H9 (cell line): ENCODE measurements at places on chromosomes 12 and 14. TPM values are rescaled to one million over a fixed set of nuclear protein-coding genes. Genes with fewer than 3 reads are reported as not detected.

- no peak for DNase-seq
- no peak overlapping the region for H3K27ac ChIP-seq
- no peak overlapping the region for H3K4me3 ChIP-seq
- H3K4me1 ChIP-seq = no peaks in the 10 kb centered on the region
- H3K27me3 ChIP-seq = no peaks in the 10 kb centered on the region
Measured at GRCh38 chr12:20868277-20868676, 57.8 kb downstream of the SLCO1B3 start.

DNA sequence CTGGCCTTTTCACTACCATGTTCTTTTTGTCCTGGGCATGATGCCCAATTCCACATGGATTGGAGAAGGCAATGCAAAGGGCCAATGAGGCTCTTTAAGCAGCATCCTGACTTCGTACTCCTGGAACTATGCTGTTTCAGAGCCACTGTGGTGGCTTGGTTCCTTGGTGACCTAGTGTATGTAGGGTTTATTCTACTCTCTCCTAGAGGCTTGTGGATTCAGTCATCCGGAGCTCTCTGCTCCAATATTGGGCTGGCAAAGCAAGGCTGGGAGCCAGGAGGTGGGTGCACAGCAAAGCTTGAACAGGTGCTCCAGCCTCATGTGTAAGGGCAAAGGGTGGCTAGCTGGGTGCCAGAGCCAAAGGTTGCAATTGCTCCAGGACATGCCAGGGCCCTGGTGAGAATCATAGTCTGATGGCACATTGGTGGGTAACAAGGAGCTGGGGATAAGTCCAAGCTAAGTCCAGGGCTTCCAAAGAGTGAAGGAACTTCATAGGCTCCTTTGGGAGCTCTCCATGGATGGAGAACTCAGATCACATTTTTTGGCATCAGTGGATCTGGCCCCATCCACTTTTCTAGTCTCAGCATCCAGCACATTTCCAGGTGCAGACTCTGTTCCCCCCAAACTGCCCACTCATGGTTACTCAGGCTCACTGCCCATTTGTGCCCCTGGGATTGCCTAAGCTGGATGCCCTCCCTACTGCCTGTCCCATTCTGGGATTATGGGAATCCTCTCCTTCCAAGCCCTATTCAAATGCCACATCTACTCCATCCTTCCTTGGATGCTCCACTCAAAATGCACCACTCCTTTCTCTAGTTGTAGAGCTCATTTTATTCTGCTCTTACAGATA is 253.9 kb downstream of the EMP1 start:
- no peaks in the 10 kb centered on the region for H3K4me1 ChIP-seq
- H3K27me3 ChIP-seq = no peaks in the 10 kb centered on the region
- no peak overlapping the region for H3K27ac ChIP-seq
- H3K4me3 ChIP-seq = no peak overlapping the region
- H3K36me3 ChIP-seq = no peaks in the 10 kb centered on the region

GRCh38 chr14:90692061-90692460 is 124.2 kb downstream of the TTC7B start:
- H3K4me1 ChIP-seq = no peaks in the 10 kb centered on the region
- no peak overlapping the region for H3K4me3 ChIP-seq
- DNase-seq = no peak
- H3K36me3 ChIP-seq = 0 out of 2 replicates have a peak, but pooled peaks cover 5% of the 10 kb centered on the region
- H3K27me3 ChIP-seq = no peaks in the 10 kb centered on the region

DNA sequence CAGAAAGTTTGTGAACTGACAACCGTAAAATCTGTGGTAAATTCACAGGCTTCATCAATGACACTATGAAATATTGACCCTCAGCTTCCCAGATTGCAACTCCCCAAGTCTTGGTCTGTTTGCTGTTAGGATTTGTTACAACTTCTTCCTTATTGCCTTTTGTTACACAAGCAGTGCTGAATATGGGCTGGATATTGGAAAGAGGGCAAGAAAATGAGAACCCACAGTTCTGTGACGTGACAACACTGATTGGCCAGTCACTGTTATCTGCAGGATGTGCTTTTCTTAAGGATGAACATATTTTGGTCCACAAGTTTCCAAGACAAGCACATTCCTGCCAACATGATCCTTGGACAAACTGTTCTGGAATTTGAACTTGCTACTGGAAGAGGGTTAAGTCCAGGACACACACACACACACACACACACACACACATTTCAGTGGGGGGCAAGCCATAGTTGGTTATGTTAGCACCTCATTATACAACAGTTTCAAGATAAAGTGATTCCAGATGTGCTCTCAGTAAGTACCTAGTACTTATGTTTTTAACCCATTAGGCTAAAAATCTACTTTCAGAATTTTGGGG is 16.6 kb upstream of the SLC38A2 start:
- no peak overlapping the region for H3K4me3 ChIP-seq
- no peak for DNase-seq
- H3K27ac ChIP-seq = no peak overlapping the region
- H3K4me1 ChIP-seq = peaks cover 14% of the 10 kb centered on the region
- H3K27me3 ChIP-seq = no peaks in the 10 kb centered on the region
- H3K36me3 ChIP-seq = peaks cover 32% of the 10 kb centered on the region

- H3K4me3 ChIP-seq = no peak overlapping the region
- H3K4me1 ChIP-seq = no peaks in the 10 kb centered on the region
- no peak for DNase-seq
- H3K36me3 ChIP-seq = no peaks in the 10 kb centered on the region
Measured at GRCh38 chr12:21907948-21908837, 33.0 kb downstream of the ABCC9 start.

DNA sequence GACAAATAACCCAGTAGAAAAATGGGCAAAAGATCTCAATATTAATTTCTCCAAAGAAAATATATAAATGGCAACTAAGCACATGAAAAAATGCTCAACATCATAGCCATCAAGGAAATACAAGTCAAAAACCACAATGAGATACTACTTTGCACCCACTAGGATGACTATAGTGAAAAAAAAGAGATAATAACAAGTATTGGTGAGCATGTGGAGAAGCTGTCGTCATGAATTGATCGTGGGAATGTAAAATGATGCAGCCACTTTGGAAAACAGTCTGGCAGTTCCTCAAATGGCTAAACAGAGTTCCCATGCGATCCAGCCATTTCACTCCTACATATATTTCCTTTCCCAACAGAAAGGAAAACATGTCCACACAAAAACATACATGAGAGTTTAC is 18.1 kb downstream of the JDP2 start:
- H3K27me3 ChIP-seq = no peaks in the 10 kb centered on the region
- H3K27ac ChIP-seq = no peak overlapping the region
- H3K4me3 ChIP-seq = no peak overlapping the region
- DNase-seq = no peak
- no peaks in the 10 kb centered on the region; the same call in 1 of the 2 replicates for H3K4me1 ChIP-seq

DNA sequence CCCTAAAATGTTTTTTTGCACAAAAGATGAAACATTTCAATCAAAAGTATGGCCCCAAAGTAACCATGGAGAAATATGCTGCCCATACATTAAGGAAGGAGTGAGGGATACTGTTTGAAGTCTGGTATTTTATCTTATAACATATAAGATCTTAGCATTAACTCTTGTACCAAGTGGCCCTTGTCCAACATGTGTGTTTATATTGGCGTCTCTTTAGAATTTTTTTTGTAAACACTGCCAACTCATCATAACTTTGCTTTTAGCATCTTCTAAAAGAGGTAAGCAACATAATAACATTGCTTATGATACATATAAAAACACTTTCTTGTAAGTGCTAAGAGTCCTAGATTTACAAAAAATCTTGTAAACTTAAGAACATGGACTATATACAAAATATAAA is 419.7 kb downstream of the ADAMTS20 start:
- H3K4me3 ChIP-seq = no peak overlapping the region
- H3K36me3 ChIP-seq = 0 out of 3 replicates have a peak, but pooled peaks cover 2% of the 10 kb centered on the region
- no peaks in the 10 kb centered on the region for H3K4me1 ChIP-seq
- H3K27ac ChIP-seq = no peak overlapping the region
- H3K27me3 ChIP-seq = no peaks in the 10 kb centered on the region

Gene OR10G2
- total RNA-seq = not detected in 2 replicates

Gene LMO3
- not detected in 2 replicates for total RNA-seq

Gene SLC17A8
- not detected in 2 replicates for total RNA-seq

Gene SLCO1B1
- total RNA-seq = 0.09 and 0.31 TPM in 2 replicates

Gene PTPRB
- 1.2 and 1.4 TPM in 2 replicates for total RNA-seq
